Right ventricle myocardium inferior (tissue), 1 donor: ENCODE measurements at places on chromosomes 11 and 22.

DNA sequence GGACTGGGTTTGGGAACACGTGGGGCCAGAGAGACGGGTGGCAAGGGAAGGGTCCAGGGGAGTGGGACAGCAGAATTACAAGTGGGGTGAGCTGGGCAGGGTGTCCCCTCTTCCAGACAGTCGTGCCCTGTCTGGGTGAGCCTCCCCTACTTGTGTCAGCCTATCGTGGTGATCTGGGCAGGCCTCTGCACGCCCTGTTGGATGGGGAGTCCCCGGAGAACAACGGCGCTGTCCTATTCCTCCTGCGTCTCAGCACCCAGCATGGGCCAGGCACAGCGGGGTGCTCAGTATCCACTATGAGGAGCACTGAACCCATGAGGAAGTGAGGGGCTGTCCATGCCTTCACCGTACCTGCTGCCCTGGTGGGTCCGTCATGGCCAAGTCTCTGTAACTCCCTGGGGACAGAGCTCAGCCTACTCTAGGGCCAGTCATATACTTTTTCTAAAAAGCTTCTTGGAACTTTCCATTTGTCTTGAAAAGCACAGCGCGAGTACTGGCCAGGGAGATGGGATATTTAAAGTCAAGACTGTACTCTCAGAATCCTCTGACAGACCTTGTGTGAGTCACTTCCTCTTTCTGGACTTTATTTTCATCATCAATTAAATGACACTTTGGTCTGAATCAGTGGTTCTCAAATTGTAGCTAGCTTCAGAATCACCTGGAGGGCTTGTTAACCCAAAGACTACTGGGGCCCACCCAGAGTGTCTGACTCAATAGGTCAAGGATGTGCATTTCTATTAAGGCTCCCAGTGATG lies 81.7 kb upstream of the NECTIN1 start:
- no peak for DNase-seq

DNA sequence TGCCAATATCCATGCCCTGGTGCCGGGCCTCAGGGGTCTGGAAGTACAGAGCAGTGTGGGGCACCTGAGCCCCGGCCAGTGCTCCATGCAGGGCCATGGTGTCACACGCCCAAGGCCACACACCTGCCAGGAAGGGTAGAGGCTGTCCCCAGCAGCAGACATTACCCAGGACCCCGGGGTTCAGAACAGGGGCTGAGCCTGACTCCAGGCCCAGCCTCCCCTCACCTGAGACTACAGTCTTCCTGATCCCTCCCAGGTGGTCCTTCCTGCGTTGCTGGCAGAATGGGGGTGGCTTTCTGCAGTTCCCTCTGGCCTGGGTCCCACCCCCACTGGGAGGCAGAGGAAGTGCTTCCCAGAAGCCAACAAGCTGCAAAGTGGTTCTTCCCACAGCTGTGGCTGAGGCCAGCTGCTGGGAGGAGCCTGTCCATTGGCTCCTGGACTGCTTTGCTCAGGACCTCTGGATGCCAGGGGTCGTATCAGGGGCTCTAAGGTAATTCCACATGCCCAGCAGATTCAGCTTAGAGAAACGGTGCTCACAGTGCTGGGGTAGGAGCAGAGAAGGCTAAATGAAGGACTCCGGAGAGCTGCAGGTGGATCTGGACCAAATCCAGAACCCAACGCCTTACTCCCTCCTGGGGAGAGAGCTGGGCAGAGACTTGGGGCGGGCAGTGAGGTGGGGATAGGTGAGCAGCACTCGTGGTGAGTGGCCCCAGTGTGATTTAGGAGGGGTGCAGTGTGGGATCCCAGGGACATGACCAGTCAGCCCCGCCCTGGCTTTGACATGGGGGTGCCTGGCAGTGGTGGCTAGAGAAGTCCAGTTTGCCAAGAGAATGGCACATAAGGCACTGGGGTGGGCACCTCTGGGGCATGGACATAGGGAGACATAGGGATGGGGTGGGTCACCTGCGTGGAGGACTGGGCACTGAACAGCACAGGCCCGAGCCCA lies 12.6 kb downstream of the TCIRG1 start:
- peak; percentile 51 for DNase-seq

DNA sequence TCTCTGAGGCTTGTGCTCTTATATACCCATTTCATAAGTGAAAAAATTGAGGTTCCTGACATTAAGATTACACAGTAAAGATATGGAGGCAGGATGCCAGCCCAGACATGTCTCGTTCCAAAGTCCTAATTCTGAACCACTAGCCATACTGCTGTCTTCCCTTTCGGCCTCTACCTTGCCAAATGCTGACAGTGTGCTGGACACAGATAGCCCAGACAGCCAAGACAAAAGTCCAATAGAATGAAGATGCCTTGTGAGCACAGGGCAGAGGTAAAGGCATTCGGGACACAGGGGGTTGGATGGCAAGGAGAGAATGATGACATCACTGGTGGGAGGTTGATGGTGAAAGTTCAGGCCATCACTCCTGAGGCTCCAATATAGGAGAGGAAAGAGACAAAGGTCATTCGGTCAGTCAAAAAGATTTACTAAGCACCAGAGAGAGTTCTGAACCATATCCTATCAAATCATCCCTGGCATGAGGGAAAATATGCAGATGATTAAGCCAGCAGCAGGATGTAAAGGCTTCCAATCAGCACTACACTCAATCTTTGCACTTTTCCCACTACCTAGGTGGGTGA lies 174.0 kb upstream of the MTMR2 start:
- no peak for DNase-seq

DNA sequence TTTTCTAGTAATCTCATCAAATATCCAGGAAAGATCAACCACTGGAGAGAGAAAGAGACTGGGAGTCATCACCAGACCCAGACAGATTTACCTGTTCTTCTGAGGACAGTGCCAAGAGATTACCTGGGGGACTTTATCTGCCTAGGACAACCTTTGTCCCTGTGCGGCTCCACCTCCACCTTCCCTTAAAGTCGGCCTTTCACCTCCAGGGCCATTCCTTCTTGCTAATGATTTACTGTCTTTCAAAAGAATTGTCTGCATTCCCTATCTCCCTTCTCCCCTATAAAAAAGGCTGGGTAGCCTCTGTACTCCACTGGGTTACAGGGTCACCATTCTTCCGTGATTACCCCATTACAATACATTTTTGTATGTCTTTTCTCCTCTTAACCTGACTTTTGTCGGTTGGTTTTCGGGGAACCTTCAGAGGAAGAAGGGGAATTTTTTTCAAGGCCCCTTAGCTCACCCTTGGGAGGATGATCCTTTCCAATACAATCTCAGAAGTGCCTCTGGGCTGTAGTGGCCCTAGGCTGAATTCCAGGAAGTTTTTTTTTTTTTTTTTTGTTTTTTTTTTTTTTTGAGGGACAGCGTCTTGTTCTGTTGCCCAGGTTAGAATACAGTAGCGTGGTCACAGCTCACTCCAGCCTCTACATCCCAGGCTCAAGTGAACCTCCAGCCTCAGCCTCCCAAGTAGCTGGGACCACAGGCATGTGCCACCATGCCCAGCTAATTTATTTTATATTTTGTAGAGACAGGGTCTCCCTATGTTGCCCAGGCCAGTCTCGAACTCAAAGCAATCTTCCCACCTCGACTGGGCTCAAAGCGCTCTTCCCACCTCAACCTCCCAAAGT lies 1.5 kb upstream of the HMOX1 start:
- DNase-seq, result no peak

DNA sequence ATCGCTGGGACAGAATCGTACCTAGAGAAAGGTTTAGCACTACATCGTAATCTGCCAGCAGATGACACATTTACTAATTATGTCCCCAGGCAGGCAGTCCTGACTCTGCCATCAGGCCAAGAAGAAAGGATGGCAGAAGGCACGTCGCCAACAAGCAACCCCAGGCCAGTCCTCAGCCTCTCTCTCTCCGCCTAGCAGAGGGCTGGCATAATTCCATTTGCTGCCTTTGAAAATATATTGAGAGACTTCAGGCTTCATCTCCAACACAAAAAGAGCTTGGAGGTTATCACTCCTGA lies 1517.0 kb downstream of the TBC1D22A start:
- no peak for DNase-seq

GRCh38 chr11:5279471-5280090 lies 9.8 kb upstream of the HBE1 start:
- DNase-seq, result no peak
